ENCODE measurements at places on chromosomes 16 and 17.

DNA sequence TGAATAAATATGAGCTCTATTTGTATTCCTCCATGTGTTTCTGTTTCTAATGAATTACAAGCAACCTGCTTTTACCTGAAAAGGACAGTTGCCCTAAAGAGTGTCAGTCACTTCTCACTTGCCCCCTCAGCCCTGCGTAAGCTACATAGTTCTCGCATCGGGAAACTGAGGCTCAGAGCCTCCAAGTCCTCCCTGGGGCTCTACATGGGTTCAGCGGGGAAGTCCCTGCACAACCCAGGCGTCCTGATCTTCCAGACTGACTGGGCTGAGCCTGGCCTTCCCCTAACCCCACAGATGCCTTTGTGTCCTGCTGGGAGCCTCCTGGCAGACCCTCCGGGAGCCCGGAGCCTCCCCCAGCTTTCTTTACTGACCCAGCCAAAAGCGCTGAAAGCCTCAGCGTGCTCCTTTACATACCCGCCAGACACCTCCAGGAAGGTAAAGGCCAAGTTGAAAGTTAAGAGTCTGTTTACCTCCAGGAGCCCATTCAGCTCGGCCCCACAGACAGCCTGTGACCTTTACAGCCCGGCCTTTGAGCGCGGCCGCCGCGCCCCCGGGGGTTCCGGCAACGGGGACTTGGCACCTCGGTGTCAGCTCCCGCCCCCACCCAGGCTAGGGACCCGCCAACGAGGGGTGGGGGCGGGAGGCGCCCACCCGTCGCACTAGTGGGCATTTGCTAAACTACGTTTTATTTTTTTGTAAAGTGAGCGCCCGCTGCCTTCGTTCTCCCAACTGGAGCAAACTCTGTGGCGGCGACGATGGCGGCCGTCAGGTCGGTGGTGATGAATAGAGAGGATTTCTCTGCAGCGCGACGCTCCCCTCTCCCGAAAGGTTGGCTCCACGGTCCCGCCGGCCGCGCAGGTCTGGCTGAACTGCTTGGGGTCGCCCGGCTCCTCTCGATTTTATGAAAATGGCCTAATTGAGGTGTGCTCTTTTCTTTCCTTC is 4.4 kb upstream of the HOXB13 start:
- no peak for DNase-seq

- peak; percentile 94 for DNase-seq
These were observed 13.9 kb upstream of the PMP22 start for GRCh38 chr17:15278924-15279477.

DNA sequence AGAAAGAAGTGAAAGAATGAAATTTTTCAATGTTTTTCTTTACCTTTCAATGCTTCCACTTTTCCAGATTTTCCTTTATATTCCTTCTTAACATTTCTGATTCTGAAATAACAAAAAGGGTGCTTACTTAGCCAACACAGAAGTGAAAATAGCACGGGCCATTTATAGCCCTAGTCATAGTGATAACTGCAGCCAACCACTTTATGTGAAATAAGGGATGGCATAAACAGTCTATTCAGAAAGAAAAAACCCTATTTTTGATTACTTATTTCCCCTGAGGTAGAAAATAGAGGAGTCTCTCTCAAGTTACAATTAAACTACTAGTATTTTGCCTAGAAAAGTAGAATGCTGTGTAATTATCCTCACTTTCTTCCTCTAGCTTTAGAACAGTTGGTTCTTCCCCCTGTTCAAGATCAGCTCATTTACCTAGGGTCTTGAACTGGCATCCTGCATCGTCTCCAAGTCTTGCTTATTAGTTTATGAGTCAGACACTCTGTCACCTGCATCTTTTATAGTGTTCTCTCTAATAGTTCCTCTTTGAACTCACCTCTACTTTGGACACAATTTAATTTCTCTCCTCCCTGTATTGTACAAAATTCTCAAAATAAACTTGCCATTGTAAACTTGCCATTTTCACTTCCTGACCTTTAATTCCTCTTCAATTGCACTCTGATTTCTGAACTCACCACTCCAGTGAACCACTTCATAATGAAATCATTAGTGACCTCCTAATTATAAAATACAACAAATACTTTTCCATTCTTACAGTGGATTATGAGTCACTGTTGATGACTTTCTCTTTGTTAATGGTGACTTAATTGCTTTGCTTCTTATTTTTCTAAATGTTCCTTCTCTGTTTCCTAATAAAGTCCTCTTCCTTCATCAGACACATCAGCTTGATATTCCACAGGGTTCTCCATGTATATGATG is 23.6 kb downstream of the ABCA6 start:
- no peak for DNase-seq

- DNase-seq: no peak
These were observed 878 bp downstream of the TRIM72 start for GRCh38 chr16:31214708-31215286.

DNA sequence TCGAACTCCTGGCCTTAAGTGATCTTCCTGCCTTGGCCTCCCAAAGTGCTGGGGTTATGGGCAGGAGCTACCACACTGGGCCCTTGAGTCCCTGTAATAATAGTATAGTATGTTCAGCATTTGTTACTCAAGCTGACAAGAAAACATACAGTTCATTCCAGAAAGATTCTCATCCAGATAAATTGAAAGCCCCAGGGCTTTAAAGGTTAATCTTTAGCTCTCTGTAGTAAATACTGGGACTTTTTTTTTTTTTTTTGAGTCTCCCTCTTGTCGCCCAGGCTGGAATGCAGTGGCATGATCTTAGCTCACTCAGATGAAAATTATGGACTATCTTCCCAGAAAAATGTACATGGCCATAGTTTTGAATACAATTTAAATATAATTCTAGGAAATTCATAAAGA is 11.0 kb downstream of the BRCA1 start:
- peak; percentile 56 for DNase-seq

DNA sequence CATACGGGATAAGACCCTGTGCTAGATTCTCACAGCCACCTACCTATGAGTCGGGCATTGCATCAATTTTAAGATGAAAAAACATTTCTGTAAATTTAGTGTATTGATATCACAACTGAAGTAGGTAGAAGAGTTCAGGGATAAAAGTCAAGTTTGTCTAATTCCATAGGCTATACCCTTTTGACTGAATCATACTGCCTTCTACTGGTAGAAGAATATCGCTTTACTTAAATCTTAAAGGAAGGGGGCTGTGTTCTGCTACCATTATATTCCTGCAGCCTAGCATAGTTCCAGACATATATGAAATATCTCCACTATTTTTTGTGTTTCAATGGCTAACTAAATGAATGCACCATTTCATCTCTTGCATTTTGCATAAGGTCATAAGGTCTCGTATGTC is 1128.6 kb downstream of the CDH8 start:
- no peak for DNase-seq

DNA sequence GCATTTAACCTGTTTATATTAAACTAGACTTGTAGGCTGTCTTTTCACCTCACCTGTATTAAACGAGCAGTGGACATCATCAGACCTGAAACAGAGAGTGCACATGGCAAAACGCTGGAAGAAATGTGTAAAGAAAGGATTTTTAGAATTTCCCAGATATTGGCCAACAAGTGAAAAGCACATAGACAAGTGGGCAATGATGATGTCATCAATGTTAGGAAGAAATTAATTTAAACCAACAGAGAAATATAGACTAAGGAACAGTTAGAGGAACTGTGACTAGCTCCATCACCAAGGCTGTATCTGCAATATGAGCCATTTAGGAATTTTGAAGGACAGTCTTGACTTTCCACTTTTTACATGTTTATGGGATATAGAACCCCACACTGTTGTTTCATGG is 67.1 kb upstream of the SLC12A3 start:
- DNase-seq: no peak

GRCh38 chr17:57478478-57479250 is 222.3 kb downstream of the MSI2 start:
- no peak for DNase-seq

DNA sequence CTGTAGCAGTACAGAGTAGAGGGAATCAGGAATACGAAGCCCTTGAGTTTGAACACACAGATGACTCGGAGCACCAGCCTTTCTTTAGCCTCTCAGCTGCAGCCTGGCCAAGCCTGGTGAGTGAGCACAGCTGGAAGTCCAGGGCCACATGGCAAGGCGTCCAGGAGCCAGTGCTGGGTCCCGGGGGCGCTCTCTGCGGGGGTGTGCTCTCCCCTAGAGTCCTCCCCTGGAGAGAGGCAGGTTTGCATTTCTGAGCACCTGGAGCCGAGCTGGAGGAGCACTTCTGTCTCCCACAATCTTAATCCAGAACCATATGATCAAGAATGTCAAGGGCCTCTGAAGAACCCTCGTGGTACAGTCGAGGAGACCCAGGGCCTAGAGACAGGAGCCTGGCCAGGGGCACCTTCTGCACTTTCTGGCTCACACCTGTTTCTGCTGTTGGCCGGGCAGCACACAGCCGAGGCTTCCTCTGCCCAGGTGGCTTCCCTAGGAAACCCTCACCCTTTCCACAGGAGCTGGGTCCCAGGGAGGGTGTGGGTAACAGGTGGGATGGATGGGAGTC is 78.3 kb downstream of the PLD6 start:
- DNase-seq: no peak

DNA sequence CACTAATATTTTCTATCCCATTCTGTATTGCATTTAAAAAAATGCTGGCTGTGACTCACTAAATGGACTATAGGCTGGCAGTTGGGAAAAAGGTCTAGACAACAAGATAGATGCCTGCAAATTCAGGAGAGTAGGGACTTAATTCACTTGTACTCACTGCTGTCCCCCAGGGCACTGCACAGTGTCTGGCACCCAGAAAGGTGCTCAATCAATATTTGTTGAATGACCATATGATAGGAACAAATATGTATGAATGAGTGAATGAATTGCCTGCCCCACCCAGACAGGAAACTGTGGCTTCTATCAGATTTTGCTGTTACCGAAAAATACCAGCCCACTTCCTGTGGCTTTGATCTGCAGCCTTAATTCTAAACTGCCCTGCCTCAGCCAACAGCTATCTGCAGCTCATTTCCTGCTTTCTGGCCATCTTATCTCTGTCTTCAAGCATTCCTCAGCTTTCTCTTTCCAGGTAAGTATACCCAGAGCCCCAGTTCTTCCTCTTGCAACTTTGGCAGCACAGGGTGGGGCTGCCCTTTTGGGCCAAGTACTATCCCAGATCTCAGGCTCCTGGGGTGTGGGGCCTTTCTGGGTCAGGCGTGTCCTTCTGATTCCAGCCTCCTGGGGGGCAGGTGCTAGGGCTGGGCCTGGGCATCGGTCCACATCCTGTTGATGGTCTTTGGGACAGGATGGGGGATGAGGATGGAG is 15.3 kb upstream of the TNS4 start:
- peak; percentile 73 for DNase-seq

GRCh38 chr17:67157732-67158639 is 87.0 kb downstream of the HELZ start:
- DNase-seq: peak; percentile 17

GRCh38 chr17:7579834-7580603 is 581 bp downstream of the CD68 start:
- DNase-seq: no peak

DNA sequence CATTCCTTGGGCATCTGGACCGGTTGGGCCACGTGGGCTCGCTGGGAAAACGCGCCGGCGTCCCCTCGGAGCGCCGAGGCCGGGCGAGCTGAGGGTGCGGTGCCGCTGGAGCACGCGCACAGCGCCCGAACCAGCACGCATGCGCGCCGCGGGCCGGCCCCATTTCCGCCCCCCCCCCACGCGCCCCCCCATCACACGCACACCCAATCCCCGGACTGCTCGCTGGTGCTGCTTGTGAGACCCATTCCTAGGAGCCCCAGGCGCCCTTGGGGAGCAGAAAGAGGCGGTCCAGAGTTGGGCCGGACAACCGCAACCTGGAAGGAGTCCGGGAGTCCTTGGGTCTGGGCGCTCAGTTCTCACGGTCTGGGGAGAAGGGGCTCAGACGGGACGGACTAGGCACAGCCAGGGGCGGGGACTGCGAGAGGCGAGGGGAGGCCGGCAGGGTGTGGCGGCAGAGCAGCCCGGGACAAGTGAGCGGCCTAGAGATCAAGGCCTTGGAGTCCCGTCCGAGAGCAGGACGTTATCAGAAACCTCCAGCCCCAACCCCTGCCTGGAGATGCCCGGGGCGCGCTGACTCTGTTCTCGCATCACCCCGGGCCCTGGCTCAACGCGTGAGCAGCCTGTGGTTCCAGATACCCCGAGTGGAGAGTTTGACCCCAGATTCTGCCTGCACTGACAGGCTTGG is 6.0 kb upstream of the CBX8 start:
- DNase-seq: no peak

DNA sequence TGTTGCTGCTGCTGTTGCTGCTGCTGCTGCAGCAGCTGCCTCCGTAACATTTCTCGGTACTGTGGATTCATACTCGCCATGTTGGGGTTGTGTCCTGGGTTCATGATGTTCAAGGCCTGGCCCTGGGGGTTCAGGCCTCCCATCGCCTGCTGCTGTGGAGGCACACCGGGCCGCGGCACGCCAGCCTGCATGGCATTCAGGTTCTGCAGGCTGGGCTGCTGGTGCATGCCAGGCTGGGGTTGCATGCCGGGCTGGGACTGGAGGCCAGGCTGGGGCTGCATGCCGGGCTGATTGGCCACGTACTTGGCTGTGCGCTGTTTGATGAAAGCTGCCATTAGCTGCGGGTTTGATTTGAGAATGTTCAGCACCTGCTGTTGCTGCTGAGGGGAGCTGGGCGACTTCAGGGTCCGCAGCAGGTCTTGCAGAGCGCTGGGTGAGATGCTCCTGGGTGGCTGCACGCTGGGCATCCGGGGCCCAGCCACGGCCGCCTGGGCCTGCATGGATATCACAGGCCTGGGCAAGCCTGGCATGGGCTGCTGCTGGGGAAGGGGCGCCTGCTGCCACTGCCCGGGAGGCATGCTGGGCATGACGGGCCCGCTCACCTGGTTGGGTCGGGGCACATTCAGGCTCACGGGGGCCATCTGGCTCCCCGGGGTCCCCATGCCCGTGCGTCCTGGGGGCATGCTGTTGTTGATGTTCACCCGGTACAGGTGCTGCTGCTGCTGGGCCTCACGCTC is 11.3 kb upstream of the TRAP1 start:
- DNase-seq: no peak

DNA sequence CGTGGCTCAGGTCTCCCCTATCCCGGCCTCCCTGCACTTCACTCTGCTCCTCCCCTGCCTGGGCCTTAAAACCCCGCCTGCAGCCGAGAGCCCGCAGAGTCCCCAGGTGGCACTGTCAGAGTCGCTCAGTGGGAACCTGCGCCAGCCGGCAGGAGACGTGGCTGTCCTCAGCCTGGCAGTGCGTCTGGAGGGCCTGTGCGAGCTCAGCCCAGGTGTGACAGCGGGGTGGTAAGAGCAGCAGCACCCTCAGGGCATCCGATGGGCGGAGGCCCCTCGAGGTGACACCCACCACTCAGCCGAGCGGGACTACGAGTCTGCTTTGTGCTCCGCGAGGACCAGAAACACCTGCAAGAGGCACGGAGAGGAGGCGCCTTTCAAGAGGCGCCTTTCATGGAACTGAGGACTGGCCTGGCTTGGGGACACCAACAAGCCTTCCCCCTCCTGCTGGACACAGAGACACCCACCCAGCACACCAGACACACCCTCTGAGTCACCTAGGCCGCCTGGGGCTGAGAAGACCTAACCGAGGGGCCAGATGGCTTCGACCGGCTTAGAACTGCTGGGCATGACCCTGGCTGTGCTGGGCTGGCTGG is at the start of gene CLDN9:
Gene CLDN9, plus strand, starts transcription at position 96 of the 593 bp plus-strand sequence. Its CDS starts 440 bp downstream, at position 536.
- DNase-seq: peak; percentile 52
